Neural progenitor cell (in vitro differentiated cells): ENCODE measurements at places on chromosomes 7 and 10.

DNA sequence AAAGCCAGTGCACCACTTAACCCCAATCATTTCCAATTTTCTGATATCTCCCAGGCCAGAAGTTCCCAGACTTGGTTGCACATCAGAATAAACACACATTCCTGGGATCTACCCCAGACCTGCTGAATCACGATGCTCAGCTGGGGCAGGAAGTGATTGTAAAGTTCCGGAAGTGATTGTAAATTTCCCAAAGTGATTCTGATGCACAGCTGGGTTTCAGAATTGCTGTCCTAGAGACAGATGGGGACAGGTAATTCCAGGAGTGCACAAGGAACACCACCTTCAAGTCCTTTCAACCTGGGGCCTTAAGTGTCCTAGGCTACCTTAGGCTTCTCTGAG lies 104.2 kb upstream of the EEPD1 start:
- no peak for DNase-seq

DNA sequence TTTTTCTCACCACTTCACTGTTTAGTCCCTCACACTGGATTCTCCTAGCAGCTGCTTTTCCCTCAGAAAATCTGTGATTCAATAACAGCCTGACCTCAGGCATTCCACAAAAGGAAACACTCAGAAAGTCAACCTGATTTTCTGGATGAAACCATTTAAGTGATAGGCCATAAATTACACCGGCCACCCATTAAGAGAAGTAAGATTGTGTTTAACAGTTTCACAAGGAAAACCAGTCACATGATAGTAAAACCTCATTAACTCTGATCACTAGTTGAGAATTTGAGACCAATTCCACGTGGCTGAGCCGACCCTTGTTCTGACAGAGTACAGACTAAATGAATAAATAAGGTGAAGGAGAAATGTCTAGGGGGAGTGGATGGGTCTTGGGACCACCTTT lies 7.7 kb downstream of the GRM8 start:
- DNase-seq, result no peak

DNA sequence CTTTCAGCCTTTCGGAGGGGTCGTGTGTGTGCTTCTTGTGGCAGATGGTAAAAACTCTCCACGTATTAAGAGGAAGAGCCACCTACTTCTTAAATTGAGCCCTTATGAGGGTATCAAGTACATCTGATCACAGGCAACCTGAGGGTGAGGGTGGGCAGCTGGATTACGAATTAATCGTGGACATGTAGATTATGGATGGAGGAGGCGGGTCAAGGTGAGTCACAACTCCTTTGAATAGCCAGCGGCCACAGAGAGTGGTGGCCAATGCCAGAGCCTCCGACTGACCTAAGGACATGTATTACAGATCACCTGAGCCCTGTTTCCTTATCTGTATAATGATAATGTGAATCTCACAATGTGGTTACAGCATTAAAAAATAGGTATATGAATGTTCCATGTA lies 1083.9 kb downstream of the SORCS3 start:
- no peak for DNase-seq

DNA sequence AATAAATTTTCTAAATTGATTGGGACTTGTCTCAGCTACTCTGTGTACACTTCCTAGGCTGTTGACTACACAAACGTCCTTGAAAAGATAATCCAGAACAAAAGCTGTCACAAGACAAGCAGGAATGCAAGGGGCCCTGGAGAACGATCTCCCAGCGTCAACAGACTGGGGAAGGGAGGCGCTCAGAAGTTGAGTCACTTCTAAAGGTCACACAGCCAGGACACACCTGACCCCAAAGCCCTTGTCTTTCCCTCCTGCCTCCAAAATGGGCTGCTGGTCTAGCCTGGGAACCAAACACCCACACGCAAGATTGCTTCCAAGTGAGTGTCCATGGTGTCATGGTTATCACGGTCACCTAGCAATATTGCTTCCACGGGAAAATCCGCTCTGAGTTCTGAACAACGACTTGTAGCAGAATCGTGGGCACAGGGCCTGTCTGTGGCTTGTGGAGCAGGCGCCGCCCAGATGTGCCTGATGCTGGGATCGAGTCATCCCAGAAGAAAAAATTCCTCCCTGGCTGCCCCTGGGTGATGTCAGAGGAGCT lies 49.8 kb downstream of the SPOCK2 start:
- peak; percentile 43 for DNase-seq

DNA sequence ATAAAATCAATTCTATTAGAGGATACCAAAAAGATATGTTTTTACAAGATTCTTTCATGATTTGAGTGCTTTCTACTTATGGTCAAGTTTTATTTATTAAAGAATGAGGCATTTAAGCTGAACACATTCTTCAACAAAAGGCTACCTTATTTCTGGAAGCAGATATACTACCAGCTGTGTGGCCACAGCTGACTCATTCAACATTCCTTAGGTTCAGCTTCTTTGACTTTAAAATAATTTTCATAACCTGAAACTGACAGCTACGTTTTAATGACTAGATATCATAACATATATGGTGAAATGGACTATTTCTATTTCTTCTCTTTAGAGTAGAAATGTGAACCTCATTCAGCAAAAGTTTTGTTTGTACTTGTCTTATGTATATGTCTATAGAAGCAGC lies 414.2 kb upstream of the SEMA3C start:
- no peak for DNase-seq

DNA sequence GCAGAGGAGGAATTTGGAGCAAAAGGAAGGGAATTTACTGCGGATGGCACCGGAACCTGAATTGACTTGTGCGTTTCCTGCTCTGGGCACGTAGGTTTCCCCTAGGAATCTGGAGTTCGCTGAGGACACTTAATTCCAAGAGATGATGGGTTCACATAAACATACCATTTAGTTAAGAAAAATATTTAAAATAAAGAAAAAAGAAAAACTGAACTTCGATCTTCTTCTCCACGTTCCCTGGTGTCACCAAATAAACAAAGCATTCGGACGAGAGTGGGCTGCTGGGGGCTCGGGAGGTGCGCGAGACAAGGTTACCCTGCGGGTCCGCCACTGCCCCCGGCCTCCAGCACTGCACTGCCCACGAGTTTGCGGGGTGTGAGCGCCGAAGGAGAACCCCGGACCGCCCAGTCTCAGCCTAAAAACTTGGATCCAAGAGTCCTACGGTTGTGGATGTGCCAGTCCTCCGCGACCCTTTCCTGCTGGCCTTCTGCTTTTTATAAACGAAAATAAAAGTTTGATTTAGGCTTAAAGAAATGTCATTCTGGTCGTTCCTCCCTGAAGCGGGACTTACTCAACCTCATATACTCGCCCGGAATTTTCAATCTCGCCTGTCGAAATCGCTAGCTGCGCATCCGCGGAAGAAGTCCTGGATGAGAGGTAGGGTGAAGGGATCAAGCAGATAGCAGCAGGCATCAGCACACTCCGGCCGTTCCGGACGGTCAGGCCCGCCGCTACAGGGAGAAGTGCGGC lies 30.3 kb downstream of the SKIDA1 start:
- no peak for DNase-seq

- DNase-seq, result no peak
These were observed 616.1 kb downstream of the LRMDA start for GRCh38 chr10:76047521-76047920.

DNA sequence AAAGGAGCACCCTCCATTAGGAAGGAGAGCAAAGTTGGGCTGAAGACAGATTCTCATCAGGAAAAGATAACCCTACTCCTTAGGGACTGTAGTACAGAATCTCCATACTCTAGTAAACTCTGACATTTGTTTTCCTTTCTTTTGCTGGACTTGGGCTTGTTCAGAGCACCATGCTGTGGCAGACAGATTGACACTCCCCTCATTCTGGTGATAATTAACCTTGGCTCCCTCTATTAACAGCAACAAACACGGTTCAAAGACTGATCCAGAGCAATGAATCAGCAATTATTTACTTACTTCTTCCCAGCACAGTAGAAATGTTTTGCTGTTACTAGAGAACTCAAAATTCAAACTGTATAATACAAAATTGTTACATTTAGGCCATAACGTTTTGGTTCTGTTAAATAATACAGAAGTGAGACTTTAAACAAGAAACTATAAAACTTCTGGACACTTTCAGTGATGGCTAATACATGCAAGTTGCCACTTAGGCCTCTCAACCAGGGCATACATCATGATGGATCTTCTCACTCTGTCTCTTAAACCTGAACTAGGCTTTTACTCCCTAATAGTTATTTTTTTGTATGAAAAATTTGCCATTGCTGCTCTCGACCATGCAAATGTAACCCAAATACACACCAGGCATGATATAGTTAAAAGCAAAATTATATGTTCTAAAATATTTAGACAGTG lies 639.0 kb downstream of the IPMK start:
- DNase-seq, result no peak
